Left colon (tissue), 2 donors: ENCODE measurements at places on chromosomes 7 and 10. TPM values are rescaled to one million over a fixed set of nuclear protein-coding genes. Genes with fewer than 3 reads are reported as not detected.

The CEP55 gene
- total RNA-seq, result 7.4 TPM

The DMBT1 gene
- total RNA-seq, result 59.0 TPM

The CALML5 gene
- not detected for total RNA-seq

The CDK14 gene
- 5.5 TPM for total RNA-seq

The OR9A4 gene
- not detected for total RNA-seq

The SNX10 gene
- total RNA-seq, result 2.4 TPM

The GBX1 gene
- total RNA-seq, result not detected

GRCh38 chr7:149811221-149811620 lies 27.0 kb upstream of the ZNF862 start:
- no peak for DNase-seq

- no peak for DNase-seq
These were observed 56.3 kb downstream of the DENND2A start for GRCh38 chr7:140584195-140584851.

GRCh38 chr10:101050208-101051069 lies 11.3 kb upstream of the KAZALD1 start:
- peak; percentile 81 for DNase-seq

GRCh38 chr7:92333866-92334265 lies 88.1 kb downstream of the ANKIB1 start:
- no peak for DNase-seq

- DNase-seq, result no peak
These were observed 65.7 kb upstream of the TBX20 start for GRCh38 chr7:35319606-35320005.

- DNase-seq, result no peak
These were observed 9.2 kb upstream of the ZSCAN25 start for GRCh38 chr7:99607548-99607947.

- DNase-seq, result no peak
These were observed 51.1 kb downstream of the NOD1 start for GRCh38 chr7:30427296-30428070.

DNA sequence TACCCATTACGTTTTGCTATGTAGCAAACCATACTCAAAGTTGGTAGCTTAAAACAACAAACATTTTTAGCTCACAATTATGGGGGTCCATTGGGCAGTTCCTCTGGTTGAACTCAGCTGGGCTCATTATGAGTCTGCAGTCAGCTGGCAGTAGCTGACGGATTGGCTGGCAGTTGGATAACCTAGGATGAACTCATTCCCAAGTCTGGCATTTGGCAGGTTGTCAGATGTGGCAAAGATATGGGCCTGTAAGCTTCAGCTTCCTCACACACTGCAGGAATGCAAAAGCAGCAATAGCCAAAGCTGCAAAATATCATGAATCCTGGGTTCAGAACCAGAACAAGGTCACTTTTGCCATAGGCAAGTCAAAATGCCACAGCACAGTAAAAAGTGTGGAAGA lies 412.2 kb upstream of the SORCS1 start:
- DNase-seq, result no peak

DNA sequence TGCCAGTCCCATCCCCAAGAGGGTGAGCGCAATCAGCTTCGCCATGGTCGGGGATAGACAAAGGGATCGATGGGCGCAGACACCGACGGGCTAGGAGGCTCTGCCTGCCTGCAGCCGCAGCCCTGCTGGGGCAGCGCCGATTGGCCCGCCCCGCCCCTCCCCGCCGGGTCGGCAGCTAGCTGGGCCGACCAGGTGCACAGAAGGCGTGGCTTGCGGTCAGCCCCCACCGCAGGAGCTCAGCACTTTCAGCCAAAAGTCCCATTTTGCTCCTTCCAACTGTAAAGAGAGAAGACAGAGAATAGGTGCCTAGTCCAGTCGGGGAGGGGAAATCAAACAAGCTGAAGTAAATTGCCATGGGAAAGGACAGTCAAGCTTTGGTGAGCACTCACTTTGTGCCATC lies at the start of gene PON1:
TSS of gene PON1 (minus strand) at position 102 of the 400 bp plus-strand sequence. CDS start at position 45, 57 bp downstream.
- DNase-seq, result peak; percentile 13

GRCh38 chr10:20334559-20334958 lies 518.3 kb downstream of the PLXDC2 start:
- no peak for DNase-seq

DNA sequence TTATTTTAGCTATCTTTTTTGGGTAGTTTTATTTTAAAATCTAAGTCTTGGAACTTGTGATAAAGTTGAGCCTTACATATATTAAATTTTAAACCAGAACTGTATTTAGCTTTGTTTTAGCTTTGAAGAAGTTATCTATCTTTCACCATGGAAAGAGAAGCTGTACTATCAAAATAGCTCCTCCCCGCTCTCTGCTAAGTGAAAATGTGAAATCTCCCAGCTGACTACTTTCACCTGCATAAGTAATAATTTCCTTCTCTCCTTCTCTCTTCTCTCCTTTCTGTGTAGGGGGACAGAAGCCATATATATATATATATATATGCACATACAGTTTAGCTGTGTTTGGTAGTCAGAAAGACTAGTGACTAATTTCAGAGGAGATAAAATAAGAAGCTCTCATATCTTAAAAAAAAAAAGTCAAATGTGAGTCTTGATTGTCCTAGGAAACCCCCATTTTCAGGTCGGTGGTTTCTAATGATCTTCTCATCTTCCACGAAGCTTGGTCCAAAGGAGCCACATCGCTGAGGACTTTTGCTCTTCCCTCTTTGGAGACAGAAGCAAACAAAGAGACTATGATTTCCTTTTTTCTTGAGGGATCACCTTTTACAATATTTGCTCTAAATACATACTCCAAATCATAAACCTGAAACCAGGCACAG lies 30.6 kb upstream of the GDI2 start:
- DNase-seq, result no peak

DNA sequence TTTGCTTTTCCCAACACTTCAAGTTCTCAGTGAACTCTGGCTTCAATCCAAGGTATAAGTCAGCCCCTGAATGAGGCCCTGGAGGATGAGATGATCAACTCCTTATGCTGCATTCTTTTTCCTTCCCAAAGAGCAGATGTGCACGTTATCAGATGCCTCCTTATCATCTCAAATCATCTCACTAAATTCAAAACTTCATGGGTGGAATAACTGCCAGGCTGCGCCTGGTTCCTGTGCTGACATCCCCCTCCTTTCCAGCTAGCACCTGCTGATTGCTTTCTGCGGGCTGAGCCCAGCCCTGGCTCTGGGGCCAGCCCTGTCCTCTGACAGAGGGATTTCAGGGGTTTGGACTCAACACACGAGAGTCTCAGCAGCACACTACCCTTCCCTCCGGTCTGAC lies 44.9 kb downstream of the TLL2 start:
- DNase-seq, result no peak

DNA sequence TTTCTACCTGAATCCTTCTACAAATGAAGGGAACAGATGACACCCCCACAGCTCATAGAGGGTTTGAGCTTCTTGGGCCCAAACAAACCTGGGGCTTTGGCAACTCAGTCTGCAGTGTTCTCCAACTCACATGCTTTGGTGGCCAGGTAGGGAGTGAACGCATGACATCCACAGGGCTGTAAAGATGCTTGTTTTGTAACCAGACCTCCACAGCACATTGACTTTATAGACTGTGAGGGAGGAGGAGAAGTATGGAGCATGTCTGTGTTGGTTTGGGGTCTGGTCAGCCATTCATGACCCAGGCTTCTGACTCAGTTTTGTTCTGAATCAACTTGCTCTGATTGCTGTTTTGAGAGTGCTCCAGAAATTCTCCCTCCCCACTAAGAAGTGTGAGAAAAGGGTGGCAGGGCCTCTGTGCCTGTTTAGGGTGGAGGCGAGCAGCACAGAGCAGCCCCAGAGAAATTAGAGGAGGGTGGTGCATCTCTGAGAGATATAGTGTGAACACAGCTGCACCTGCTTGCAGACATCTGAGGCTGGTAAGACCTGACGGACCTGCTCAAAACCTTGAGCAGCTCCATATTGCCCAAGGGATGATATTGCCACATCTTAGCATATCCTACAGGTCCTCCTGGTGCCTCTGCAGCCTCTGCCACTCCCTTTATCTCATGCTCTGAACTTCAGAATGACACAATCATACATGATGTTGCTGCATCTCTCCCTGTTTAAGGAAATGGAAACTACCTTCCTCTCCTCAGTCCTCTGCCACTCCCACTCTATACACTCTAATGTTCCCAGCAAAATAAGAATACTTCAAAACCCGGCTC lies 287.7 kb downstream of the ABCA13 start:
- no peak for DNase-seq

- no peak for DNase-seq
These were observed 6.2 kb downstream of the SYCE1 start for GRCh38 chr10:133559216-133559615.

DNA sequence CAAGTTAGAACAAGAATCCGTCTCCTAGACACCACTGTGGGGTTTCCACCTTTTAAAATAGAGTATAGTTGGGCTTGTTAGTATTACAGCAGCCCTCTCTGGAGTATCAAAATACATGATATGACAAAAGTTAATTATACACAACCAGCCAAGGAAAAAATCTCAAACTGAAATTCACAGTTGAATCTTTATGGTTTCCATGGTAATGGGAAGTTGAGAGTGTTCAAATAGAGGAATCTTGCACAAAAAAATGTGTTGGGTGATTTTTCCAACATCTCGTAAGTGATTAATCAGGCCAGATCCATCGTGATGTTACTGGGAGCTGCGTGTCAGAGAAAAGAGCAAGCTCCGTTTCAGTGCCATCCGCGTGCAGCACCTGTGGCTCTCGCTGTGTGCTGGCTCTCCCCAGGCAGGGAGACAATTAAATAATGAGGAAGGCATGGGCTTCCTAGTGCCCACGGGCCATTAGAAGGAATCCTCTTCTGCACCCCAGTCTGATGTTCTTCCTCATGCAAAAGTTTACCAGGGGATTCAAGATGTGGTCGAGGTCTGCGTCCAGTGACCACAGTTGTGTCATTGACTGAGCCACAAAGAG lies 41.1 kb upstream of the ADARB2 start:
- no peak for DNase-seq

- DNase-seq, result peak; percentile 91
These were observed 2.5 kb upstream of the CLDN4 start for GRCh38 chr7:73828107-73828803.

DNA sequence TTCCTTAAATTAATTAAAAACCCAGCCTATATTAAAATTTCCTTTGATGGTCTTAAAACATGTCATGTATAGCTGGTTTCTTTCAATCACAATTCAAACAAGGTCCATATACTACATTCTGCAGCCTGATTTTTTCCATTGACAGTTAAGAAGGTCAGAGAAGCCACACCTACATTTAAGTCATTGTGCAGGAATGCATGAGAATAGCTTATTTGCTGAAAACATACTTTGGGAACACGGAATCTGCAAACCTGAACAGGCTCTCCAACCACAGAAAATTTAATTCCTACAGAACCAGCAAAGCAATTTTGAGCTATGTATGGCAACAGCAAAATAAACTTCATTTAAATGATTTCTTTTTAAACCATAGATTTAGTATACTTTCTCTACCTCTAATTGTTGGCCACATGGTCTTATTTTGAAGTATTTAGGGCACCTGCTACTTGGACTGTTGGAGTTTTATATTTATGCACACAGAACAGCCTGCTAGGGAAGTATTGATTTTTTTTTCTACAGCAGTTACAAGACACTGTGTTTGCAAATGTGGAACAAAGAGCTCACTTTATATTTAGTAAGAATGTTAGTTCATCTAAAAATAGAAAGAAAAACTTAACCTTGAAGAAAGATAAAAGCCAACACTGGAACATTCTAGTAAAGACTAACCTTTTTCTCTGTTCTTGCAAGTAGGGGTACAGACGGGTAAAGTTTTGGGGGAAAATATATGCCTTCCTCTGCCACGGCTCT lies 240.9 kb upstream of the IMMP2L start:
- DNase-seq, result no peak
